ENCODE measurements at places on chromosomes 5 and 9. TPM values are rescaled to one million over a fixed set of nuclear protein-coding genes. Genes with fewer than 3 reads are reported as not detected.

Gene ARID3C
- under 0.01 TPM for total RNA-seq

Gene SLC6A7
- total RNA-seq: not detected

Gene PFN3
- total RNA-seq: not detected

Gene HMGXB3
- 20.3 TPM for total RNA-seq

Gene RUSC2
- total RNA-seq: 10.9 TPM

DNA sequence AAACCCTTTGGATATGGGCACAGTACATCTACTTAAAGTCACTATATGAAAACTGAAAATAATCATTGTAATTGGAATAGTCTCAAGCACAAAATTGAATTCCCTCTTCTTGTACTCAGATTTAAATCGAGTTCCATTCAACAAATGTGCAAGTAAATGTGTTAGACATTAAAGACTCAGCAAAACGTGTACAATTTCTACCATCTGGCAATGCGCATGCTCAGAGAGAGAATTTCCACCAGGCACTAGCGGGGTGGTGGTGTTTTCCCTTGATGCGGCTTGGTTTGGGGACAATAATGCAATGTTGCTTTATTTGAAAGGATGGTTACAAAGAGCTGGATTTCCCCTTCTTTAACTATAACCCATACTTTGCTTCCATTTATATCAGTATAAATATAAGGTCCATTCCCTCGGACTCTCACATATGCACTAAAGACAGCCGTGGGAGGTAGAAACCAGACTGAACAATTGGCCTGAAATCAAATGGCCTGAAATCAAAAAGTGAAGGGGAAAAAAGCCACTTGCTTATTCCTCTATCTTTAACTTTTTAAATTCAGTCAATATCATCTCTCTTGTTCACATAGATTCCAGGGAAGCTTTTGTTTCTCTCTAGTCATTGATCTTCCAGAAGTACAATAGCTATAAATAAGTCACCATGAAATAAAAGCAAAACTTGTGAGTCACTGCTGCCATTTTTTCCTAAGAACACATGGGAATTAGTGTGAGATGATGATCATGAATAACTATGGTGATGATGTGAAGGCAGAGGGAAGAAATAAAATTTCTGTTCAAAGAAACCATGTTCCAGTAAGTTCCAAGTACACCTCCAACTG is 59.2 kb downstream of the ADAMTS12 start:
- DNase-seq: no peak

DNA sequence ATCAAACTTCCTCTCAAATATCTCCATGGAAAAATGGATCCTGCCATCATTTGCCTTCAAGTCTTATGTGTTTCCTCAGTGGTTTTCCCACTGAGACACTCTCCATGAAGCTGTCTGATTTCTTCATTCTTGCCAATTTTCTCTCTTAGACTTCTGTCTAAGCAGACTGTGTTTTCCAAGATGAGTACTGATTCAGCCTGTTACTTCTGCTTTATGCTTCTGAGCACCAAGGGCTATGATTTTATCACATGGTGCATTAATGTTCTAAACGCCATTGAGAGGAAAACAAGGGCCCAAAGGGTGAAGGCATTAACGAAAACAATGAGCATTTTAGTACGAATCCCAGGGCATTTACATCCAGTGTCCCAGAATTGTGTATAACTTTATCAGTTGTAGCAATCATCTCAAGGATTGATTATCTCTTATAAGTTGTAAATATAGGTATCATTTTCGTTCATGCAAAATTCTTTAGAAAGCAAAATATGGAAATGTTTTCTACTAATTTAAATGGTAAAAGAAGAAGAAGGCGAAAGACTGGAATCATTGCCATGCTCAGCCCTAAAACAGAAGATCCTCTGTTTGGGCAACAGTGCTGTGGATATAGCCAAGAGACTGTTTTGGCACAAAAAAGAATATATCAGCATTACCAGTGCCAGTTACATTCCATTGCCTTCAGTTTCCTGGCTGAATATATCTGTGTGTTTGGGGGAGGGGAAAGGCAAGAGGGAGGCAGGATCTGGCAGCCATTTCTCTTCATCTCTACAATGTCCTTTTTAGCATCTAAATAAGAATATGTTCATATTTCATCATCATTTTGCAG is 537.6 kb downstream of the ANXA1 start:
- DNase-seq: no peak

DNA sequence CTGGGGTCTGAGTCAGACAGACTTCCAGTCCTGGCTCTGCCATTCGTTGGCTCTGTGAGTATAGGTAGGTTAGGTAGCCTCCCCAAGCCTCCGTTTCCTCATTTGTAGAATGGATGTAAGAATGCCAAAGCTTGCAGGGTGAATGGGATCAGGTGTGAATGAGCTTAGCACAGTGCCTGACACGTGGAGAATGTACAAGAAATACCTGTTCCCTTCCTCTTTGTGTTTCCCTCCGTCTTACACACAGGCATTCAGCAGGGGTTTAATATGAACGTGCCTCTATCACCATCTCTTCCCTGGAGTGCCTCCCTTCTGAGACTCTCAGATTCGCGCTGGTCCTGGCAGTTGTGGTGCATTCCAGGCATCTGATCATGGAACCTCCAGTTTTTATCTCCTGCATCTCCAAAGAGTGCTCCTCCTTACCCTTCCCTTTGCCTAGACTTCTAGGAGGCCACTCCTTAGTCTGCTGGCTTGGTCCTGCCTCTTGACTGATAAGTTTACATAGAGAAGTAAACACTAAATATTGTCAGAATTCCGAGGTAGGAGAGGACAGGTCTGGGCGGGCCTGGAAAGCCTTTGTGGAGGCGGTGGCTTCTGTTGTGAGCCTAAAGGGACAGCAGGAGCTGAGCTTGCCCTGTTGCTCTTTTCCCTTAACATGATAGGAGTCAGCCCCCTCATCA is 199.4 kb downstream of the AOPEP start:
- no peak for DNase-seq

DNA sequence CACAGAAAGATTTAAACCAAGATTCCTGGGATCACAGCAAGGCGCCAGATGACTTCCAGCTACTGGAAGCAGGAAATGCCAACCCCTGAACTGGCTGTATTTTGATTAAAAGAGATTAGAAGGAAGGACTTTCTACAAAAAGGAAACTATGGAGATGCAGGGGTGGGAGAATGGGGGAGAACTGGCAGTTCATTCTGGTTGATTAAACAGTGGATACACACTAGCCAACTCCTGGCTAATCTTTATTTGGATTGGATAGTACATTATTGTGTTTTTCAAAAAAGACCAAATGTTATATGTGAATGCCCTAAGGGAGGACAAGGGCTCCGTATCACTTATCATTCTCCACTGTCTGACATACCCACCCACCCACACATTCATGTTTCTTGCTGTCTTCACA is 93.2 kb downstream of the CDO1 start:
- no peak for DNase-seq

GRCh38 chr5:146076455-146076854 is 28.9 kb downstream of the PLAC8L1 start:
- no peak for DNase-seq

DNA sequence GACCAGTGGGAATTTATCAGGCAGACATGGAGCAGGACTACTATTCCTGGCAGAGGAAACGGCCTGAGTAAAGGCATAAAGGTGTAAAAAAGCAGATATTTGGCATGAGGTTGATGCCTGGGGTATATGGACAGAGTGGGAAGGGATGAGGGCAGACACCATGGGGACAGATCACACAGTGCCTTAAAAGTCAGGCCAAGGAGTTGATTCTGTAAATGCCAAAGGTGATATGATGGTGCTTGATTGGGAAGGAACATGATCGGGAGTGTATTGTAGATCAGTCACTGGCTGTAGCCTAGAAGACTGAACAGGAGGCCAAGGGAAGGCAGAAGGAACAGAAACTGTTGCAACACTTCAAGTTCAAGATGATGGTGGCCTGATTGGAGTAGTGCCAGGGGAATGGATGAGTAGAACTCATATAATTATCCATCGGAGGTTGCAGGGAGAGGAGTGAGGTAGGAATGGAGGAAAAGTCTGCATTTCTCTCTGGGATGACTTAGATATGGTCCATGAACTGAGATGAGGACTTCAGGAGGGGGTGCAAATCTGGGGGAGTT is 594.3 kb upstream of the KLF4 start:
- no peak for DNase-seq

DNA sequence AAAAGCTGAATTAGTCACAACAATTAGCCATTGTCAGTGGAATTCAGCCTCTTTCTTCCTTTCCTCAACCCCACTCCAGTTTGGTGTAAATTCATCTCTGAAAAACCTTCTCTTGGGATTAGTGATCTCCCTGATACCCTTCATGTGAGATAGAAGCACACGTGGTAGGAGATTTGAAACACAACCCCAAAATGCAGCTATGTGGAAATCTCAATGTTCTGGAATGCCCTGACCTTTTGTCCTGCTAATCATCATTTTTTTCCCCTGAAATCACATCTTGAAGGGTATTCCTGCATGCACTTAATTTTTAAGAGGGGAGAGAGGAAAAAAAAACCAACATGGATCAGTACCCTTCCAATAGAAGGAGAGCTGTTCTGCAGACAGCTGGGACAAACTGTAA is 612.6 kb downstream of the EBF1 start:
- no peak for DNase-seq
